Epithelial cell of proximal tubule (primary cell): ENCODE measurements at places on chromosomes 16 and 17. TPM values are rescaled to one million over a fixed set of nuclear protein-coding genes. Genes with fewer than 3 reads are reported as not detected.

DNA sequence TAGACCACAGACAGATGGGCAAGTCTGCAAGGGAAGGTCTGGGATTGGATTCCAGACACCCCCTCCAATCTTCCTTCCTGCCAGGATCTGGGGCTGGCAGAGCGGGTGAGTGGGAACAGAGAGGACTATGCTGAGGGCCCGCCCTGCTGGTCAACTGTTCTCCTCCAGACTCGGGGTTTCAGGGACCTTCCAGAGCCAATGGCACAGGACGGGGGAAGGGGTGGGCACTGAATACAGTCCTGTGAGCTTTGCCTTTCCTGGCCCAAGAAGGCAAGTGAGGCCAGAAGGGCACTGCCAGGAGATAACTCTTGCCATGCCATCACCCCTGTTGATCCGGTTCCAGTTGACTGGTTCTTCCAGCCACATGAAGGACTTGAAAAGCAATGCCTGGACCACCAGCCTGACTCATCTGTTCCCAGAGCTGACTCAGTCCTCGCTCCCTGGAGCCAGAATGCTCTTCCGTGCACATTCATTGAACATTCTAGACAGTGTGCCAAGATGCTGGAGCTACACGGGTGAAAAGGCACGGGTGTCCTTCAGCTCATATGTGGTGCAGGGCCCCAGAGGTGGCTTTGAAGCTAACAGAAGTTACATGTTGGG, 533 bp upstream of the MEFV start:
- peak; percentile 70 for DNase-seq

IRX3 gene
- 12.8 and 28.7 TPM in 2 replicates for total RNA-seq

MYH2 gene
- not detected in 2 replicates for total RNA-seq

DNA sequence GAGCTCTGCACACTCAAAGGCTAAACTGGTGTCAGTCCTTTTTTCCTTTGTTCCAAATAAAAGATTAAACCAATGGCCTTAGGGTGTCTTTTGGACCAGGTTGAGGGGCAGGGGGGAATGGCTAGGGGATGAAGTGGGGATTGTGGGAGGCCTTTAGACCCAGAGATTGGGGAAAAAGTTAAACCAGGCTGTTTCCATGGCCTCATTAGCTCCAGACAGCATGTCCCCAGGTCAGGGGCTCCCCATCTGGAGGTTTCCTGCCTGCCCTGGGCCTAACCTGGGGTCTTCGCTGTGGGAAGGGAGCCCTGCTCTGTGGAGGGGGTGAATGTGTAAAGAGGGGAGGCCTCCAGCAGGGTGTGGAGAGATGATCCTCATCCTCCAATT, 10.3 kb downstream of the FKBP10 start:
- DNase-seq: no peak

FBXW10 gene
- total RNA-seq: not detected in 2 replicates

- no peak for DNase-seq
Observed at GRCh38 chr16:1167276-1168107, 14.6 kb downstream of the CACNA1H start.

GRCh38 chr16:85451641-85452363, 161.3 kb upstream of the GSE1 start:
- DNase-seq: no peak

PRKCB gene
- not detected in 2 replicates for total RNA-seq

DNA sequence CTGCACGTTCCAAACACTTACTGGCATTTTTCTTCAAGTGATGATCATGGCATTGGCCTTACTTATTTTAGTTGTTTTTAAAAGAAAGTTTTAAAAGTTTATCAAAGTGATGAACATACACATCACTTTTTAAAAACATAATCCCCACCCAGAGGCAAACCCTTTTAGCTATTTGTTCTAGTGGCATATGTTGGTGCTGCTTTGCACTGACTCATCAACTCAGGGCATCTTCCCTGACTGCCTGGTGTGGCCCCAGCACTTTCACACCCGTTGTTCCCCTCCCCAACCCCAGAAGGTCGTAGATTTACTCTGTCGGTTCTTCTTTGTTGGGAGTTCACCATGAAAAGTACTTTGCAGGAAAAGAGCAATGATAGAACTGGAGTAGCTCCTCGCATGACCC, 161.3 kb downstream of the RPTOR start:
- no peak for DNase-seq

ZG16B gene
- total RNA-seq: 0.06 and 2.1 TPM in 2 replicates

GRCh38 chr16:30350134-30350871, 4.8 kb downstream of the CD2BP2 start:
- no peak for DNase-seq

GRCh38 chr16:15732416-15732815, 82.4 kb downstream of the NDE1 start:
- no peak for DNase-seq

TMEM235 gene
- not detected in 2 replicates for total RNA-seq

GRCh38 chr17:77344038-77344437, 203.3 kb downstream of the SEC14L1 start:
- DNase-seq: no peak

GRCh38 chr16:57970319-57970718, 609 bp downstream of the CNGB1 start:
- DNase-seq: no peak

TMEM114 gene
- not detected in 2 replicates for total RNA-seq

EPN3 gene
- total RNA-seq: 2.8 and 3.3 TPM in 2 replicates

- no peak for DNase-seq
Observed at GRCh38 chr17:55760643-55761355, 9.9 kb downstream of the PCTP start.

DNA sequence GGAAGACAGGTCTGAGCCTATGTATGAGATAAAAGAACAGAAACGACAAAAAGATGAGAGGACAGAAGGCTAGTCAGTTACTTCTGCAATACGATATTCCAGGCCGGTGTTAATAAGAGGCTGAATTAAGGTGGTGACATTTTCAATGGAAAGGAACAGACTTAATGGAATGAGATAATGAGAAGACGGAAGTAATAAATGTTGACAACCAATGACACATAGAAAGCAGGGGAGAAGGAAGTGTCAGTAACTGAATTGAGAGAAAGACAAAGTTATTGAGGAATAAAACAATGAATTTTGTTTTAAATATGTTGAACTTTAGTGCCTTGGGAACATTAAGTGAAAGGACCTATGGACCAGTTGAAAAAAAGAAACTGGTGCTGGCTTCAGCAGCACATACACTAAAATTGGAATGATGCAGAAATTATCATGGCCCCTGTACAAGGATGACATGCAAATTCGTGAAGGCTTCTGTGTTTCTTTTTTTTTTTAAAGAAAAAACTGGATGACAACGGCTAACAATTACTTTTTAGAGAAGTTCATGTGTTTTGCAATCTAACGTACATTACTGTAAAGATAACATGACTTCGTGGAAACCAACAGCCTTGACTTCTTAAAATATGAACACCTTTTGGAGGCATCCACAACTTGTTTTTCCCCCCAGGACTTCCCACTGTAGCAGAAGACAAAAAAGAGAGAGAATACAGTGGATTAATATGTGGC, 18.5 kb upstream of the CPD start:
- DNase-seq: no peak

GRCh38 chr16:22285080-22285479, 12.1 kb upstream of the POLR3E start:
- no peak for DNase-seq

DNA sequence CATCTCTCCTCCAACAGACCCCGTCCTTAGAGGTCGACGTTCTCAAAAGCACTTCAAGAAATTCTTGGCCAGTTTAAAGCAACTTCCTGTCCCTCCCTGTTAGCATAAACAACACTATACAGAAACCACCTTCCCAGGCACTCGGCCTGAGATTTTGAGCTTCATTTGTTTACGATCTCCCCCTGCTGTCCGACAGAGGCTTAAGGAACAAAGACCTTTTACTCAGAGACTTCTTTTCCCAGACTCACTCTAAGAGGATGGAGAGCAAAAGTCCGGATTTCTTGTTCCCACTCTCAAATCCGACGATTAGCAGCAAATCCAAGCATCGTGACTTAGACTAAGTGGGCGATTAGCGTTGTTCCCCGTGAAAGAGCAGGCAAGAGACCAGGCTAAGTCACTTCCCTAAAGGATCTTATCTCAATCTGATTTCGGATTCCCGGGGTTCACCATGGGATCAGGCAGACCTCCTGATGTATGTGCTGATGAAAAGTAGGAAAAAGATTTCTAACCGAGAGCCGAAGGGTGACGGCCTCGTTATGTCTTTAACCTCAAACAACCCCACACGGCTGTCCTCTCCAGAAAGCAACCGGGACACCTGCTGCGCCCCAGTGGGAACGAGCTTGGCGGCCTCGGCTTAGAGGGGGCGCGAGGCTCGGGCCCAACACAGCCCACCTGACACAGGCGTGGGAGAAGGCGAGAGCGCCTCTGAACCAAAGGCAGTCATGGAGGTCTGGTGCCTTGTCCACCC, 598 bp downstream of the INPP5K start:
- DNase-seq: peak; percentile 59

- no peak for DNase-seq
Observed at GRCh38 chr16:53664724-53665345, 38.8 kb downstream of the RPGRIP1L start.

HLF gene
- total RNA-seq: 0.22 and 0.75 TPM in 2 replicates

SHISA6 gene
- total RNA-seq: not detected in 2 replicates

DNA sequence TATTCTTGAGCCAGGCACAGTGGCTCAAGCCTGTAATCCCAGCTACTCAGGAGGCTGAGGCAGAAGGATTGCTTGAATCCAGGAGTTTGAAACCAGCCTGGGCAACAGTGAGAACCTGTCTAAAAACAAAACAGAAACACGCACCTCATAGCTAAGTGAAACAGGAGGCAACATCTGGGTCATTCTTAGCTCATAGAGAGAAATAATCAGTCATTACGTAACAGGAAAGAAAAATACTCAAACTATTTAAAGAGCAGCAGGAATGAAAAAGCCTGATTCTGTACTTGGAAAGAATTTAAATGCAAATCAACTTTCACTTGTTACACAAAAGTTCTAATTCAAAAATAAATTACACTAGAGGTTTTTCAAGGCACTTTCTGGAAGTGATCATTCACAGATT, 17.2 kb downstream of the CHCT1 start:
- no peak for DNase-seq

TP53TG3B gene
- not detected in 2 replicates for total RNA-seq

HP gene
- not detected in 2 replicates for total RNA-seq

DNA sequence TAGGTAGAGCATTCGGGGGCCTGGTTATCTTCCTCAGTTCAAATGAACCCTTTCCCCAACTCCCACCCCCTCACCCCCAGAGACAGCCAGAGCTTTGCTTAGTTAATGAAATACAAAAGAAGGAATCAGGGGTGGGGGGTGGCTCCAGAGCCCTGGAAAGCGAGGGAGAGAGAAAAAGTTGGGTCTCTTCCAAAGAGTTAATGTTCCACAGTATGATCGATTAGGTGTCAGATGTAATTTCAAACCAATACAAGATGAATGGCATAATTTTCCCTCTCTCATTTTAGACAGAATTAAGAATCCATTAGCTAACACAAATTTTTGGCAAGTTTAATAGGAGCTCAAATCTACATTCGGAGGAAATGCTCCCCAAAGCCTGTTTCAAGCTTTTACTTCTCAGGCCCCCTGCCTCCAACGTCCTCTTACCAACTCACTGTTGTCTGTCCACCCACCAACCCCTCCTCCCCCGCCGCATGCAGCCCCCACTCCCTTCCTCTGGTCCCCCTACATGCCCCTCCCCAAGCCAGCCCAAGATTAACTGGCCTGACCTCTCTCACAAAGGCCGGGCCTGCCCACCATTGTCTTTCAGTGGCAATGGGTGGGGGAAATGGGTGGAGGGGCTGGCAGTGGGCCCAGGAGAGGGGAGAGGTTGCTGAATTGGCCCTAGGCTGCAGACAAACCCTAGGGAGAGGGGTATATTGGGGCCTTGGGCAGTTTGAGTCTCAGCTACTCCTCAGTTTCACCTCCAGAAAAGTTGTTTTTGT, 28.2 kb downstream of the NEUROD2 start:
- DNase-seq: no peak

CD300A gene
- total RNA-seq: not detected in 2 replicates

- DNase-seq: no peak
Observed at GRCh38 chr16:69003500-69003899, 102.0 kb upstream of the HAS3 start.

GRCh38 chr16:80883816-80884215, 79.4 kb upstream of the CDYL2 start:
- DNase-seq: no peak

DNA sequence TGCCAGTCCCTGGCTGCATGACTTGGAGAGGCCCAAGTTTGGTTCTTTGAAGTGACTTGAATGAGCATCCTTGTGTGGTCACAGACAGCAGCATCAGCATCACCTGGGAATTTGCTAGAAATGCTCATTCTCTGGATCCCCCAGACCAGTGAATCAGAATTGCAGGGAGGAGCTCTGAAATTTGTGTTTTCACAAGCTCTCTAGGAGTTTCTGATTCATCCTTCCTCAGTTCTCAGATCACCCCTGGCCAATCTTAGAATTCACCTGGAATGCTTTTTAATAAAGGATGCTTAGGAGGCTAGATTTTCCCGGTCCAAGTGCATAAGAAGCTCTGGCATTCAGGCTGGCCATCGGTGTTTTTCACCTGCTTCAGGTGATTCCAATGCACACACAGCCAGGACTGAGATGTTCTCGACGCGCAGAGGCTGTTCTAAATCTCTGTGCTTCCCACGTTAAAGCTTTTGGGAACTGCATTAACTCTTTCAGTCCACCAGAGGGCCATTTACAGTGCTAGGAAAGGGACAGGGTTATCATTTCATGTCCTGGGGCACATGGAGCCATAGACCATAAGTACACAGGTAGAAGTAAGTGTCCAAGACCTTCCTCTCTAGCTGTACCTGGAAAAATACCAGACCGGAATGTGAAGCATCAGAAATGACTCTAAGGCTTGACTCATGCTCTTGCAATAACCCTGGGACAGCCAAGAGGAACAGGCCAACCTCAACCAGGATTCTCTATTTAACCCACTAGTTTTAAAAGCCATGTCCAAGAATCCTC, 85.7 kb upstream of the XYLT1 start:
- DNase-seq: no peak

COIL gene
- 15.3 and 19.7 TPM in 2 replicates for total RNA-seq

- no peak for DNase-seq
Observed at GRCh38 chr17:63317166-63317840, 128.8 kb downstream of the CYB561 start.

DNA sequence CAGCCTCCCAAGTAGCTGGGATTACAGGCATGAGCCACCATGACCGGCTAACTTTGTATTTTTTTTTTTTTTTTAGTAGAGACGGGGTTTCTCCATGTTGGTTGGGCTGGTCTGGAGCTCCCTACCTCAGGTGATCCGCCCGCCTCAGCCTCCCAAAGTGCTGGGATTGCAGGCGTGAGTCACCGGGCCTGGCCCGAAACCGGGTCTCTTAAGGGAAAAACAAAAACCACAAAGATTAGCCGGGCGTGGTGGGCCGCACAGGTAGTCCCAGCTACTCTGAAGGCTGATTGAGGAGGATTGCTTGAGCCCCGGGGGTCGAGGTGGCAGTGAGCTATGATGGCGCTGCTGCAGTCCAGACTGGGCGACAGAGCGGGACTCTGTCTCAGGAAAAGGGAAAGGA, 19.9 kb upstream of the RBL2 start:
- no peak for DNase-seq

WDR59 gene
- 14.6 and 16.3 TPM in 2 replicates for total RNA-seq

- no peak for DNase-seq
Observed at GRCh38 chr17:39138431-39139160, 12.8 kb downstream of the PLXDC1 start.
